ENCODE measurements at places on chromosomes 1 and 21.

- DNase-seq = no peak
These were observed 87.8 kb downstream of the HLX start for GRCh38 chr1:220966881-220967611.

- DNase-seq = no peak
These were observed 19.5 kb downstream of the TSPAN2 start for GRCh38 chr1:115069659-115070308.

GRCh38 chr1:61580417-61580816, 144.5 kb downstream of the TM2D1 start:
- DNase-seq = no peak

- DNase-seq = no peak
These were observed 50.2 kb downstream of the KCNN3 start for GRCh38 chr1:154819628-154820590.

DNA sequence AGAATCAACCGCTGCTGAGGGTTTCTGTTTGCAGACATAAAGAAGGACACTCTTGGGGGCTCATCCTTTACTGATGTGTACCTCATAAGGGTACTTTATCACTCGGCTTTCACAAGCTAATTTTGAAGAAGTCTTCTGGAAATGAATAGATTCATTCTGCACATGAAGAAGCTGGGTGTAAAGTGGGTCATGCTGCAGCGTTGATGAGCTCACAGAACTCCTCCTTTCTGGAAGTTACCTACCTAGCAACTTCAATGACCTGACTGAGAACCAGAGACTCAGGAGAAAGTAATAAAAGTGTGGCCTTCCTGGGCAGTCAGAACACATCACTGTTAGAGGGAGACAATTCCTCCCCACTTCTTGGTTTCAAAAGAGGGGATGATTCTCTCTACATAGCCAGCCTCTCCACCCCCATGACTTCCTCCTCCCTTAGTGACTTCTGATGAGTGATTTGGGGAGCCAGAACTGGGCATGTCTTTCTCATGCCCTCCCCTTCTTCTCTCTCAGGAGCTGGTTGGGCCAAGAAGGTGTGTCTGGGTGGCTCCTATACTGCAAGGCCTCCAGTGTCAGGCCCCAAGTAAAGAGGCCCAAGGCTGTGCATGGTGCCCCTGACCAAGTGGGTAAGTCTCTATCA, 27.0 kb downstream of the PCNX2 start:
- DNase-seq = no peak

- no peak for DNase-seq
These were observed 181.6 kb downstream of the PTPRU start for GRCh38 chr1:29417971-29418370.

GRCh38 chr1:109266965-109267364, 16.0 kb downstream of the PSRC1 start:
- DNase-seq = no peak

DNA sequence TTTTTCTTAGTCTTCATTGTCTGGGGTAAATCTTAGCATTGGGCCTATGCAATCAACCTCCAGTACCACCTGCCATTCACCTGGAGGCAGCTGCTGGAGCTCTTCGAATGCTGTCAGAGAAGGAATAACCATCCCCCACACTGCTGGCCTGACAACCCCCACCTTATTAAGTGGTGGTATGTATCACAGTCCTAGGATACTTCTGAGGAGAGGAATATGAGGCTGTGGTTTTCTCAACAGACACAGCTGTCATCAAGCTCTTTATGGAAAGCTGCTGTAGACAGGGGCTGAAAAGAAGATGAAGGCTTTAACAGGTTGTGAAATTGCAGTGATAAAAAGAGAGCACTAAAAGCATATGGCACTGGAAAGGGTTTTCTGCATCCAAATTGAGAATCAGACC, 61.7 kb downstream of the TSEN15 start:
- no peak for DNase-seq

GRCh38 chr1:16088996-16089395, 15.5 kb upstream of the FAM131C start:
- DNase-seq = no peak

DNA sequence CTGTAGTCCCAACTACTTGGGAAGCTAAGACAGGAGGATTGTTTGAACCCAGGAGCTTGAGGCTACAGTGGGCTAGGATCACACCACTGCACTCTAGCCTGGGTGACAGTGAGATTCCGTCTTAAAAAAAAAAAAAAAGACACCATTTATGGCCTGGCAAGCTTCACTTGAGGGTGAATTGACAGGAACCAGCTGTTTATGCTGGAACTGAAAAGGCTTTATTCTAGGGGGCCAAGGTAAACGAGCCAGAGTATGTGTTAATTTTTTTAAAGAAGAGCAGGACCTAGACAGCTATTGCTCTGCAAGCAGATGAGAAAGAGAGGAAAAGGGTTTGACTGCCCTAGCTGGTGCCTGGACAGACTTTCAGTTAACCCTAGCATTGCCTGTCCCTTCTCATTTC, 37.0 kb downstream of the S100A6 start:
- no peak for DNase-seq

DNA sequence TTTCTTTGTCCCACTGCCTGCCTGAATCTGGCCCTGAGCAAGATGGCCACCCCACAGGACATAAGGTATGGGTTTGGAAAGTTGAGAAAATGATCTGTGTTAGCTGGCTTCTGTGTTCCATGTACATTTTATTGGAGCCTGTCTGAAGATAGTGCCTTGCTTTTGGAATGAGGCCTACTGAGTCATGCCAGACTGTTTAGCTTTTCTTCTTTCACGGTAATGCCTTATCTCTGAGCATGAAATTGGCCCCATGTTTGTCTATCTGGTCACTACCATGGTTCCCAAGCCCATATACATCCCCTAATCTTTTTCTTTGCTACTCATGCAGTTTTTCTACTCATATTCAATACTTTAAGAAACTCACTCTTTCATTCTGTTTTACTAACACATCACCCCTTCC, 85.1 kb upstream of the LMO4 start:
- DNase-seq = no peak

GRCh38 chr1:57235730-57236510, 187.9 kb downstream of the DAB1 start:
- no peak for DNase-seq

- DNase-seq = no peak
These were observed 3.6 kb downstream of the ETS2 start for GRCh38 chr21:38809198-38809878.

DNA sequence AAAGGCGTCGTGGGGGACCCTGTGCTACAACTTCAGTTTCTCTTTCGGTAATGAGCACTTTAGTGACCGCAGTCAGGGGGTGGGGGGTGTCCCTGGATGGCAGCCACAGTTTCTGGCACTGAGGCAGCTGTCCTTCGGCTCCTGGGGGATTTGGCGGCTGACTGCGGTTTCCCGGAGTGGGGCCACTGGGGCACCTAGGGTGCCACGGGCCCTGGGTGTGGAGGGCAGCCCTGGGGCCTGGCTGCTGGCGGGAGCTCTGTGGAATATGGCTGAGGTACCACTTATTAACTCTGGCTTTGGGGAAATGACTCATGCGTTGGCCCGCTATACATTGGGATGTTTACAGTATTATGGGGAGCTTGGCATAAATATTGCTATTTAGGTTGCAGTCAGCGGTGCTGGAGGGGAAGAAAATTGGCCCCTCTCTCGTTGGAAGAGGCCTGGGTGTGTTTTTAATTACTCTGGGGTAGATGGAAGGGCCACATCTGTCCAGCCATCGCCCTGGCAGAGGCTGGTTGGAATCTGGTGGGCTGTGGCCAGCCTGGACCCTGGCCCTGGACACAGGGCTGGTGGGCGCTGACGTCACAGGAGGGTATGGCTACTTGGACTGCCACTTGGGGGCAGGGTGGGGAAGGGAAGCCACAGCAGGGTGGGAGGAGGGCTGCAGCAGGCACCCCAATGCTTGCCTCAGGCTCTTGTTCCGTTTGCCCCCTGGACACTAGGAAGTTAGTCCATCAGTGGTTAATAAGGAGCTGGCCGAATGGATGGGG, 2.0 kb downstream of the EPHB2 start:
- DNase-seq = no peak

- no peak for DNase-seq
These were observed 59.8 kb downstream of the GLIS1 start for GRCh38 chr1:53678938-53679825.

- peak; percentile 93 for DNase-seq
These were observed 46.1 kb upstream of the BACE2 start for GRCh38 chr21:41121785-41122415.

DNA sequence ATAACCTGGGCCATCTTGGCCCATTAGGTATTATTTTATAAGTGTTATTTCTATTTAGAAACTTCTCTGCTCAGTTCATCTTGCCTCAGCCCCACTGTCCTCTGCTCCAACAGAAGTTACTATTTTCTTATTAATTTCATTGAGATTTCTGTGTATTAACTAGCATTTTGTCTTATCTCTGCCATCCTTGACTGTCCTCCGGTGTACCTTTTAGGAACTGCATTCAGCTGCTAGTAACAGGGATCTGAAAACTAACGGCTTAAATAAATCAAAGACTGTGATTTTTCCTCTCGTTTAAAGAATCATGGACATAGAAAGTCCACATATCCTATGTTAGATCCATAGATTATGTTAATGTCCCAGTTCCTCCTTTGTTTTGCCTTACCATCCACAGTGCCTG, 382.5 kb downstream of the MATN1 start:
- DNase-seq = no peak

- no peak for DNase-seq
These were observed 357.9 kb upstream of the USP24 start for GRCh38 chr1:55572878-55573734.

- no peak for DNase-seq
These were observed 5.5 kb upstream of the AGTRAP start for GRCh38 chr1:11730429-11730891.

Data from dorsolateral prefrontal cortex (tissue), 122 donors.